Activated CD8-positive, alpha-beta T cell treated with anti-CD3 and anti-CD28 coated beads for 36 hours (primary cell): ENCODE measurements at places on chromosomes 11 and 22.

- H3K36me3 ChIP-seq, result no peaks in the 10 kb centered on the region
- DNase-seq, result no peak
- no peaks in the 10 kb centered on the region for H3K27me3 ChIP-seq
- peaks cover 23% of the 10 kb centered on the region for H3K4me1 ChIP-seq
- H3K4me3 ChIP-seq, result no peak overlapping the region
- H3K27ac ChIP-seq, result no peak overlapping the region
Observed at GRCh38 chr11:77073328-77074001, 6.7 kb downstream of the CAPN5 start.

DNA sequence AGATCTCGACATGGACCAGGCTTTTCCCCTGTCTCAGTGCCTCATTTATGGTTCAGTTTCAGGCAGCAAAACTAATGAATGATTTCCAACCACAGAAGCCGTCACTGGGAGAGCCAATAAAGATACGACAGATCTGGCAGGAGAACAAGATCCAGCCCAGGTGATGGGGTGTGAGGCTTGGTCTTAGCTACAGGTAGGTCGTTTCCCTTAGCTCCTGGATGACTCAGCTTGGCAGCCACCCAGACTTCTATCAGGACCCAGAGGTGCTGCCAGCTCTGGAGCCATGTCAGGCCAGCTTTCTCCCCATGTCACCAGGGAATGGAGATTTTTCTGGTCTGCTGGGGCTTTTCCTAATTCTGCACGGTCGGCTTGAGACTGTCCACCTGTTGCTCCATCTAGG, 36.3 kb upstream of the APOBEC3A start:
- no peaks in the 10 kb centered on the region for H3K4me1 ChIP-seq
- peaks cover 22% of the 10 kb centered on the region for H3K27me3 ChIP-seq
- no peak overlapping the region for H3K27ac ChIP-seq
- H3K36me3 ChIP-seq, result no peaks in the 10 kb centered on the region
- no peak for DNase-seq

DNA sequence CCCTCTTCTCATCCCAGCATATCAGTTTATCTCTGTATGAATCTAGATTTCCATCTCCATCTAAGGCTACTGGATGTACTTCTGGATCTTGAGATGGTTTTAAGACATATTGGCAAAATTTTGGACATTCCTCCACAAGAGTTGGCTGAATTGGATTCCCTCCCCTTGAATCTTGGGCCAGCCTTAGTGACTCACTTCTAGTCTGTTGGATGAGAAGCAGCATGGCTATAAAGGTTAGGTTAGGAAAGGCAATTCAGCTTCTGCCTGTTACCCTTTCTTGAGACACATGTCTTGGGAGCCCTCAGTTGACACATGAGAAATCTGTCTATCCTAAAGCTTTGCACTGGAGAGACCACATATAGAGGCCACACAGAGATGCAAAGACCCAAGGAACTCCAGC, 73.0 kb upstream of the PGR start:
- no peak for DNase-seq
- no peak overlapping the region for H3K4me3 ChIP-seq
- no peak overlapping the region for H3K27ac ChIP-seq
- H3K27me3 ChIP-seq, result no peaks in the 10 kb centered on the region
- no peaks in the 10 kb centered on the region for H3K4me1 ChIP-seq
- no peaks in the 10 kb centered on the region for H3K36me3 ChIP-seq

DNA sequence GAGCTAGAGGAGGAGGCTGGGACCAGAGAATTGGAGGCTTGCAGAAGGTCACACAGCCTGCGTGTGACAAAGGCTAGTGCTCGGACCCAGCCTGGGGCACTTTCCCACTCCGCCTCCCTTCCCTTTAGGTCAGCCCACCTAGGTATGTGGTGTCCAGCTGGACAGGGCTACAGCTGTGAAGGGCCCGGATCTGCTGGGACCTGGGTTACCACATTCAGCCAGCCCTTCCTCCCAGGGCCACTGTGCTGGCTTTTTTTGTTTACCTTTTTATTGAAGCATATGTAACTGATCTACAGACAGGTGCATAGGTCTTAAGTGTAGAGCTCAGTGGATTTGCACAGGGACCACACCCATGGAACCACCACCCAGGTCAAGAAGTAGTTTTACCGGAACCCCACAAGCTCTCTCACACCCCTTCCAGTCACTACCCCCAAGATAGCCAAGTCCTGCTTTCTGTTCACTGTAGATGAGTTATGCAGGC, 8.7 kb downstream of the CAPN5 start:
- no peaks in the 10 kb centered on the region for H3K27me3 ChIP-seq
- no peak overlapping the region for H3K4me3 ChIP-seq
- no peaks in the 10 kb centered on the region for H3K36me3 ChIP-seq
- H3K27ac ChIP-seq, result no peak overlapping the region

GRCh38 chr11:107545101-107545514, 20.4 kb downstream of the ALKBH8 start:
- H3K27me3 ChIP-seq, result no peaks in the 10 kb centered on the region
- H3K4me1 ChIP-seq, result peaks cover 10% of the 10 kb centered on the region
